Activated CD4-positive, CD25-positive, alpha-beta regulatory T cell (primary cell): ENCODE measurements at places on chromosomes 11 and 22.

DNA sequence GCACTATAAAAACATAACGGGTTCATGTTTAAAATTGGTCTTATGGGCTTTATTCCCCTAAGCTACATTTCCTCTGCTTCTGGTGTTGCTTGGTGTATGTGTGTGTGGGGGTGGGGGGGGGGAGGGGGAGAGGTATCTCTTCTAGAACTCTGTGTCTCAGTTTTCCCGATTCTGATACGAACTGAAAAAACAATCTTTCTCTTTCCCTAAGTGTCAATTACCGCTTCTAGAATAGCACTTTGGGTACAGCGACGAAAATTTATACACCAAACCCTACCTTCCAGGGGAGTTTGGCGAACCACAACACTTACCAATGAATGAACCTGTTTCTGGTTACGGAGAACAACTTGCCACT is 636 bp downstream of the NUP160 start:
- no peak for DNase-seq

DNA sequence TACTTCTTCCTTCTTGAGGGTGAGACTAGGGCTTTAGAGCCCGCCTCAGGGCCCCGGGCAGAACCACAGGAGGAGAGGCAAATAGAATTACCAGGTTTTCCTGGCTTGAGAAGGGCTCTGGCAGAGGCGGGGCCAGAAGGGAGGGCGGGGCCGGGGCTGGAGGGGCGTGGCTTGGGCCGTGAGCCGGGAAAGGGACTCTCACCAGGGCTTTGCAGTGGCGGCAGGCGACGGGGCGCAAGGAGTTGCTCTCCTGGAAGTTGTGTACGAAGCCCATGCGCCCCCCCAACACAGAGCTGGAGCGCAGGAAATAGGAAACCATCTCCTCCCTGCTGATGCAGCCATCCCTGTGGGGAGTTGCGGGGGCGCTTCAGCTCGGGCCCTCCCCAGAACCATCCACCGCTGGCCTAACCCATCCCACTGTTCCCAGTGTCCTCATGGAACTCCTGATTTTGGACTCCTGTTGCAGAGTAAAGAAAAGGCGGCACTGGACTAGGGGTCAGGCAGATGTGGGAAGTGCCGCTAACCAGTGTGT is 6.9 kb upstream of the NRXN2 start:
- DNase-seq = no peak

DNA sequence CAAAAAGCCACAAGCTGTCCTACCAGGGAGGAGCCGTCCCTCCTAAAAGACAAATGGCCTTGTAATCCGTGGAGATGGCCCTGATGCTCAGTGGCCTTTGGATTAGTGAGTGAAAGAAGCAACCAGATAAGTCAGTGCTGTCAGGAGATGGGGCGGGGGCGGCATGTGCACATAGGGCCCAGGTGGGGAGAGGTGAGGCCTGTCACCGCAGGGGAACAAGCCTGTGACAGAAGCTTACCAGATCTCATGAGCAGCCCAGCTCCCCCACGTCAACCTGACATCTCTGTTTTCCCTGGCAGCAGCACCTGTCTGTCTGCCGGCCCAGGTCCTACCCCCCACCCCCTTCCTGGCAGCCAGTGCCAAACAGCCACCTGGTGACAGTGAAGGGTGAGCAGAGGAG is 162.6 kb downstream of the BUD13 start:
- no peak for DNase-seq

- no peak for DNase-seq
Observed at GRCh38 chr11:65275906-65276305, 14.1 kb downstream of the POLA2 start.

DNA sequence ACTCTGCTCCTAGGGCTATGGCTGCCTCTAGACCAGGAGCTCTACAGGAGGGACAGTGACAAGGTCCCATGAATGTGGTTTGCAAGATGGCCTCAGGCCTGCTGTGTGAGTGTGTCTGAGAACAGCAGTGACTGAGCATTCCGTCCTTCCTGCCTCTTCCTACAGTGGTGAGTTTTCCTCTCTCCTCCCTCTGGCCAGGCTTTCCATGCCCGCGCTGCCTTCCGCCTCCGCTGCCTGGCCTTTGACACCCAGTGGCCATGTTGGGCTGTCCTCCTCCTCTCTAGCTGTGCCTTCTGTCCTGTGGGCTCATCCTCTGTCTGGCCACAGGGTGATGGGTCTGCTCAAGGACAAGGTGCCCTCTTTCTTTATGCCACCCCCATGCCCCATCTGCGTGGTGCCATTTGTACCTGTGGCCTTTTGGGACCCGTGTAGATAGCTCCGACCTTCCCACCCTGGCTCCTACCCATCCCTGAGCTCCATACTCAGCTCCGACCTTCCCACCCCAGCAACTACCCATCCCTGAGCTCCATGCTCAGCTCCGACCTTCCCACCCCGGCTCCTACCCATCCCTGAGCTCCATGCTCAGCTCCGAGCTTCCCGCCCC is 970.4 kb downstream of the BRD1 start:
- DNase-seq = no peak

GRCh38 chr22:45009606-45010531 is at the start of gene PHF21B:
Gene PHF21B (minus strand): TSS chr22:45010005. CDS start chr22:45009549, 456 bp downstream.
- no peak for DNase-seq

DNA sequence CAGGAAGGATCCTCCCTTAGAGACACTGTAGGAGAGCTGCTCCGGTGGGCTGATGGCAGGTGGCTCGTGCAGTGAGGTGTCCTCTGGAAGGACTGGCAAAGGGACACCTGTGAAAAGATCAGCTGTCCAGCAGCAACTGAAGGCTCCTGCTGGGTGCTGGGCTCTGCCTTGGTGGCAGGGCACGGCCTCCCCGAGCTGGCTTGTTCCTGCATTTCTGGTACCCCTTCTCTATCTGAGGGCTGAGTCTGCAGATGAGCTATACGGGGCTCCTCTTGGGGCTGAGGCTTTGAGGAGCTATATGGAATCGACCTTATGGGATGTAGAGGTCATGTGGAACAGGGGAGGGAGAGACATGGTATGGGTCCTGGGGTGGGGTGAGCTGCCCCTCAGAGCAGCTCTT is 875.8 kb downstream of the BRD1 start:
- no peak for DNase-seq

DNA sequence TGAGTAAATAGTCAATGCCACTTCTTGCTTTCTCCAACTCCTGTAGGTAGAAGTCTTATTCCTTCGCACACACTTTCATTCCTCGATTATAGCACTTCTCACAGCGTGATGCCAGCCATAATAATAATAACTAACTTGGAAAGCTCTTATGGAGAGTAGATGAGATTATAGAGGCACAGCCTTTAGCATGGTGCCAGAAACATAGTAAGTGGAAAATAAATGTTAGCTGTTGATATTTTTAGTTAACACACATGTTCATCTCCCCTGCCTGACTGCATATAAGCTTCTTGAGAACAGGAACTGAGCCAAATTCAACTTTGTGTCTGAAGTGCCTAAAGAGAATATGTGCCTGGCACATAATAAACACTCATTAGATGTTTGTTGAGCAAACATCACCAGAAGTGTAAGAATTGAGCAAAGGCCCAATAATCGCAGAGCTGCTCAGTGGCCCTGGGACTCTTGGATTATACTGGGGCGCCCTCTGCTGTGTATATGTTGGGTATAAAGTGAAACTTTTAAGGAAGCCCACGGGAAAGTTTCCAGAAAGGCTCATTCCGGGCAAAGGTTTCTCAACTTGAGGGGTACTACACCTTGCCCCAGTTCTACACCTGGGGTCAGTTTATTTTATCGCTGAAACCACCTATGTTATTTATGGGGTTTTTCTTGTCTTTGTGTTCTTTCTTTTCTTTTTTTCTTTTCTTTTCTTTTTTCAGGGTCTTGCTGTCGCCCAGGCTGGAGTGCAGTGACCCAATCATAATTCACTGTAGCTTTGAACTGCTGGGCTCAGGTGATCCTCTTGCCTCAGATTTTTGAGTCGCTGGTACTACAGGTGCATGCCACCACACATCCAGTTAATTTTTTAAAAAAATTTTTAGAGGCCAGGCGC is 22.3 kb downstream of the SLN start:
- DNase-seq = no peak
